ENCODE measurements at places on chromosomes 7 and 10.

GRCh38 chr10:94038024-94038423 lies 44.3 kb downstream of the PLCE1 start:
- DNase-seq = no peak

- no peak for DNase-seq
Measured at GRCh38 chr7:125088555-125088954, 158.9 kb upstream of the POT1 start.

DNA sequence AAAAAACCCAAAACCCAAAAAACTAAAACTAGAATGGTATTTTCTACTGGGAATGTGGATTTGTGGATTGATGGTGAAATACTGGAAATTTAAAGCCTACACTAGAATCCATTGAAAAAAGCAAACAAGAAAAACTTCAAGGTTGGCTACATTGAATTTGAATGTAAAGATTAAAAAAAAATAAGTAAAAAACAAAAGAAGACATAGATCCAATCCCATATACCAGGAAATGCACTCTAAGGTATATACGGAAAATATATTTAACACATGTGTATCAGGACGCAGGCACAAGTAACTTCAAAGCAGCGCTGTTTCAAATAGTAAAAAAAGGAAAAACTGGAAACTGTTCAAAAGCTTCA lies 754 bp upstream of the BBS9 start:
- no peak for DNase-seq

DNA sequence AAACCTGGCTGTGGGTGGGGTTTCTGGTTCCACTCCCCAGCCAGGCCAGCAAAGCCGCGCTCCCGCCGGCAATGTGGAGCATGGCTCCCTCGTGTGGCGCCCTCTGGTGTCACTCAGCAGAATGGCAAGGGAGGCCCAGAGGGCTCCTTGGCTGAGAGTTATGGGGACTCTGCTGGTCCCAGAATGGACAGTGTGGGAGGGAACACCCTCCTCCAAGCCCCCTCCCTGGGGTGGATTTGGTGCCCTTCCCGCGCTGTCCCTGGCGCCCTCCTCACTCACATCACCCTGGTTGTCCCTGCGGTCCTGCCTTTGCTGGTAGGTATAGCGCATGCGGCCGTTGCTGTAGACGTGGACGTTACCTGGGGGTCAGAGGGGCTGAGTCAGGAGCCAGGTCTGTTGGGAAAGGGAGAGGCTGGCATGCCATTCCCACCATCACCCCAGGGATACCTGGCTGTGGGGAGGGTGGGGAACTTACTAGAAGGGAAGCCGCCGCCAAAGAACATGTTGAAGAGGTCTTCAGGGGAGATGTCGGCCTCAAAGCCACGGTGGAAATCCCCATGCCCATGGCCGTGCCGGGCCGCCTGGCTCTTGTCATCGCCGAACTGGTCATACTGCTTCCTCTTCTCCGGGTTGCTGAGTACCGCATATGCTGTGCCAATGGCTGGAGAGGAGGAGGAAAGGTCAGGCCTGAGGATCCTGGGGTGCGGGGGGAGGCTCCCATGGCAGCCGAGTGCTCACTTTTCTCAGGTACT lies 14.0 kb downstream of the DNAJB12 start:
- peak; percentile 73 for DNase-seq

GRCh38 chr10:15043674-15044073 lies at the start of gene OLAH:
Gene OLAH (plus strand): TSS chr10:15043943. CDS start chr10:15047289, 3,346 bp downstream.
- no peak for DNase-seq

- DNase-seq = no peak
Measured at GRCh38 chr7:52959336-52959735, 76.1 kb upstream of the POM121L12 start.

- DNase-seq = no peak
Measured at GRCh38 chr7:116911801-116912200, 41.5 kb upstream of the ST7 start.

GRCh38 chr10:82757901-82758300 lies 882.9 kb downstream of the NRG3 start:
- DNase-seq = no peak

DNA sequence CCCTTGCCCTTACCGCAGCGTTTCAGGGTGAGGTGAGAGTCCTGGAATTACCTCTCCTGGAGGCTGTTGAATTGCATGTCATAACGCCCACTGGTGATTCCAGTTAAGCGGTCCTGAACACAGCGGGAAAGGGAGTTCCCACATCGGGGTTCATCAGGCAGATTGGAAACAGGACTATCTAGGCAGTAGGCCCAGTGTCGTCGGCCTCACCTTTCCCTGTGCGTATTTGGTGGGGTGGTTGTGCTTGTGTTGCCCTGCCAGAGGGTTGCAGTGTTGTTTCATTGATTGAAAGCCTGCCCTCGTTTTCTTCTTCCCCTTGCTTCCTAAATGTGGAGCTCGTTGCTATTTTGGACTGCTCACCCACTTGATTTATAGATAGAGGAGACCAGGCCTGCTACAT lies 10.6 kb upstream of the SUN1 start:
- DNase-seq = no peak

DNA sequence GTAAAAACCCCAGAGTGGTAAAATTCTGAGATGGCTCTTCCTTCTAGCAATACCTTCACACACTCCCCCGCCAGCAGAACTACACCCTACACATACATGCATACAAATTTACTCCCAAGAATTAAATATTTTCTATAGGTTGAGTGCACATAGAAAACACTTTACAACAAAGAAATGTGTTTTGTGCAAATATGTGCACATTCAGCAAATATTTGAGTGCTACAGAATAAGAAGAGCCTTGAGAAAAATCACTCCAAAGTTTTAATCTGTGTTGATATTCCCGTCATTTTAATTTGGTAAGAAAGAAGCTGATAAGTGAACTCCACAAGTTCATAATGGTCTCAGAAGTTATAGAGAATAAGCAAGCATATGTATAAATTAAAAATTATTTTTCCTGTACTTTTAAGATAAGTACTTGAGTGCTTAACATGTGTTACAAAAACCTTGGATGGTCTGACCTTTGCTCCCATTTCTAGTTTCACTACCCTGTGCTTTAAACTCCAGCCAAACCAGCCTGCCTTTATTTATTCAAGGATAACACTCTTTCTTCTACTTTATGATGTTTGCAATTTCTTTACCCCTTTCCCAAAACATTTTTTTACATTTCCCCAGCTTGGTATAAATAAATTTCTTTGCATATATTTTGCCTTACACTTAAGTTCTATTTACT lies 733.5 kb upstream of the LRRTM3 start:
- DNase-seq = no peak

- no peak for DNase-seq
Measured at GRCh38 chr10:123637326-123637880, 28.8 kb upstream of the GPR26 start.

GRCh38 chr10:12418000-12418399 lies 68.7 kb downstream of the CAMK1D start:
- no peak for DNase-seq

- no peak for DNase-seq
Measured at GRCh38 chr7:101858437-101859385, 41.3 kb downstream of the CUX1 start.

GRCh38 chr7:195010-195829 lies 2.8 kb downstream of the FAM20C start:
- DNase-seq = no peak

- DNase-seq = no peak
Measured at GRCh38 chr7:98266840-98267239, 14.6 kb upstream of the BRI3 start.

DNA sequence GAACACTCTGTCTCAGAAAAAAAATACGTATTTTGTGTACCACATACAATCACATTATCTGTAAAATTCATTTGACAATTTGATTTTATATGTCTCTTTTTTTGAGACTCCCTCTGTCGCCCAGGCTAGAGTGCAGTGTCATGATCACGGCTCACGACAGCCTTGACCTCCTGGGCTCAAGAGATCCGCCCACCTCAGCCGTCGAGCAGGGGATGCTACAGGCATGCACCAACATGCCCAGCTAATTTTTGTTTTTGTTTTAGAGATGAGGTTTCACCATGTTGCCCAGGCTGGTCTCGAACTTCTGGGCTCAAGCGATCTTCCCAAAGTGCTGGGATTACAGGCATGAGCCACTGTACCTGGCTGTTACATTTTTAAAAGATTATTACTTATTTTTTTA lies 11.6 kb upstream of the BAZ1B start:
- DNase-seq = no peak

GRCh38 chr10:22316286-22317075 lies at the start of gene COMMD3:
Gene COMMD3 (plus strand): TSS chr10:22316388. CDS start chr10:22316418, 30 bp downstream.
- DNase-seq = peak; percentile 34

DNA sequence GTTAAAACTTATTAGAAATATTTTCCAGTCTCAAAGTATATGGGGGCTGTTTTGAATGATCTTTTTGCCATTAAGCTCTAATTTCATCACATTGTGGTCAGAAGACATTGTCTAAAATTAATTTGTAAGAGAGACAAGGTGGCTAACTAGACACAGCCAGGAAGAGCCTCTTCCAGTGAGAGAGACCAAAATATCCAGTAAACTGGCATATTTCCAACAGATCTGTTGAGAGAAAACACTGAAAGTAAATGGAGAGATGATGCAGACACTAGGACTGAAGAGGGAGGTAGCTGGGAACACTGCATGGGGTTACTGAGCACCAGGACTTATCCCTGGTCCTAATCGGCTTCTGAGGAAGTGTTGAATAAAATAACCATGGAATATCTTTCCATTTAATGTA lies 101.5 kb upstream of the TAS2R16 start:
- no peak for DNase-seq

GRCh38 chr7:47804767-47805545 lies 143.3 kb downstream of the PKD1L1 start:
- DNase-seq = no peak

DNA sequence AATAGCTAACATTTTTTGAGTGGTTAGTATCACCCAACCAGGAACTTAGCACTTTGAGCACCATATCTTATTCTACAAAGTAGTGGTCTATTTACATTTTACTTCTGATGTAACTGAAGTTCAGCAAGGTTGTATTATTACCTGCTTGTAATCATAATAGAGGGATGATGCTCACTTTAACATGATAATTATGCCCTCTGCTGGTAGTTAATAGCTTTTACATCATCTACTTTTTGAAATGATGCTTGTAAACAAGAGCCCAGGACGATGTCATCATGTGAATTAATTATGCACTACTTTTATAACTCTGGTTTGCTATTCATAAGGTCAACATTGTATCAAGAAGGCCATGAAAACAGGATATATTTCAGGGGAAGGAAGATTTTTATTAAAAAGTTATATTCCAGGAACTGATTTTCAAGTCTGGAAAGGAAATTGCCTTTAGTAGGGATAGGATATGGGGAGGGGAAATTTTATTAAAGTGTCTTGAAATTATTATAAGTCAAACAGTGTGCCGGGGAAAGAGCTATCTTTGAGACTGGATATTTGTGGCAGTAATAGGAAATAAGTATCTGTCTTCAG lies 80.3 kb upstream of the SCIN start:
- no peak for DNase-seq

GRCh38 chr10:70007116-70007820 lies 45.4 kb upstream of the MACROH2A2 start:
- DNase-seq = no peak

DNA sequence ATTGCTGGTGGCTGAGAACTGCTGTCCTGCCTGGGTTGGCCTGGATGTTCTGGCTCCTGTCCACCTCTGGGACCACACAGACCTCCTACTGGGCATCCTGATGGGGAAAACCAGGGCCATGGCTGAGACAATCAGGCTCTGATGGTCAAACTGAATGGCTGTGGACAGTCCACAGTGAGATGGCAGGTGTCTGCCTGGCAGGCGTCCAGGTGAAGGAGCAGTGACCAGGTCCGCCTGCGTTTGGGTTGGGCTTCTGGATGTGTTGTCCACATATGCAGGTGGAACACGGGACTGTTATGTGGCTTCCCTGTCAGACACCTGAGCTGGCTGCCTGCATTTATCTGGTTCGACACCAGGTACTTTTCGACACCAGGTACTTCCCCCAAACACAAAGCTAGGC lies 241.7 kb downstream of the BUB3 start:
- no peak for DNase-seq

GRCh38 chr7:124908259-124908658 lies 21.4 kb downstream of the POT1 start:
- DNase-seq = no peak

DNA sequence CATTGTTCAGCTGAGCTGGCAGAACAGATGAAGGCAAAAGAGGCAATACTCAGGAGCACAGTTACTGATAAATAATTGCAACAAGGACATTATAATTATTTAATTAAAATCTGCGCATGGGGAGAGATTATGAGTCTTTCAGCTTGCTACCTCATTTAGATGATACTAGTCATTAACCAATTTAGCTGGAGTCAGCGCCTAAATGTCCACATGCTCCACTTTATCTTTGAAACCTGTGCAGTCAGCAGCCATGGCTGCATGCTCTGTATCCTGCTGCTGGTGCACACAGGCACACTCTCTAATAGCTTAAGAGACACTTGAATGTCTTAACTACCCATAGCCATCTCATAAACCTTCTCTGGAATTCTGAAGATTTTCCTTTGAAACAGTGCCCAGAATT lies 196.8 kb downstream of the PPP1R3A start:
- no peak for DNase-seq

Measured in activated naive CD4-positive, alpha-beta T cell (primary cell).